Right ventricle myocardium inferior (tissue), 1 donor: ENCODE measurements at places on chromosomes 2 and 18.

DNA sequence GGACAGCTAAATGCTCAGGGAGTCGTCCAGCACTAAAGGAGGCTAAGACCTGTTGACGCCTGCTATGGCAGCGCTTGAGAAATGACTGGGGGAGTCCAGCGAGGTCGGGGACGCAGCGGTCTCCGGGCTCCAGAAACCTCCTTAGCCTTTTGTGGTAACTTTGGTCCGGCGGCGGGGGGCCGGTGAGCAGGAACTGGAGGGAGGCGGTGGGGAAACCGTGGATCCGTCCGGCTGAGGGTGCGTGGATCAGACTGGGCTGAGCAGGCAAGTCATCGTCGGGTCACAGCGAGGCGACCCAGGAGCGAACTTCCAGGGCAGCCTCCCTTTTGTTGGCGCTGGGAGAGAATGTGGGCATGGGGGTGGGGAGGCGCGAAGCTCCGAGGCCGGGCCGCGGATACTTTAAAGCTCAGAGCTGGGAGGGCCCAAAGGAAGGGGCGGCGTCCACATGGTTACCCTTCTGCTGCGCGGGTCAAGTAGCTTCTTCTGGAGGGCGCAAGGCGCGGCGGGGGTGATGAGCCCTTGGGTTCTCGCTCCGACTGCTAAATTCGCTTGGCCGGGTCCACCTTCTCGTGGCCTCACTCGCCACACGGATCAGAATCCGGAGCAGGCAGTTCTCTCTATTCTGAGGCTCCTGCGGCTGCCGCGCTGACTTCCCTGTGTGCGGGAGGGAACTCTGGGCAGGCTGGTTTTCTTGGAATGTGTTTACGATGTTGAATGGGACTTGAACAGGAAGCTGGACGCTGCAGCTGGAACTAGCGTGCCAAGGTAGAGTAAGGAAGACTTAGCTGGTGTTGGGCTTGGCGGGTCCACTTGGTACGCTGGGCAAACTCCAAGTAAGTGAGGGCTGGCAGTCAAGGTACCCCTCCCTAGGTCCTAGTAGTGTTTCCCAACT, 920 bp downstream of the GULP1 start:
- DNase-seq = peak; percentile 82

DNA sequence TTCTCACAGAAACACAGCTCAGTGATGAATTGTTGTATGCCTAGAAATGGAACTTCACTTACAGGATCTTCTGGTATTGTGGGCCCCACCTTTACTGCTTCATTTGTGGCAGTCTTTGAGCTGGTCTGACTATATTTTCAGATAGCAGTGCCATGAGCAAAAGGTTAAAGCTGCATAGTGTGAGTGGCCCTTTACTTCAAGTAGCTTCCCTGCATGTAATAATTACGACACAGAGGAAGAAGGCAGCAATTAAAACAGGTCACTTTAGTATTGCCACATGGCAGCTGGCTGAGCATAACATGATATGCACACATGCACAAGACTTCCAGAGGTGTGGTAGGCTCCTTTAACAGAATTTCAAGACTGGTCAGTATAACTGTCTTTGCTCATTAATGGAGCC, 426.3 kb upstream of the ZEB2 start:
- no peak for DNase-seq

- no peak for DNase-seq
Measured at GRCh38 chr2:202035941-202036372, 2.3 kb downstream of the FZD7 start.

GRCh38 chr2:203971251-203971650, 34.7 kb downstream of the ICOS start:
- DNase-seq = no peak

DNA sequence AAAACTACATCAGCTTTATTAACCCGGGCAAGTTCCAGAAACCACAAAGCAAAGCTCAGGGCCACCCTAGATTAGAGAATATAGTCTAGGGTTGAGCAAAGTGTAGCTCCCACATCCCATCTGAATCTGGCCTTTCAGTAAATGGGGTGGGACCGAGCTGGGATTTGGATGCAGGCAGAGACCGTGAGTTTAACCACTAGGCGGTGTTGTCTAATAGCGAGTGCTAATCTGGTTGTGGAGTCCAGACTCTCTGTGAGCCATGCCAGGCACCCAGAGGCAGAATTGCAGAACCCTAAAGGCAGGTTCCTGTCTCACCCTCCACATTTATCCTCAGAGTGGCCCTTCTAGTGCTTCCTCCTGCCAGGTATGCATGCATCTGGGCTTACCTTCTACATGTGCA, 435.9 kb downstream of the TSN start:
- DNase-seq = no peak

DNA sequence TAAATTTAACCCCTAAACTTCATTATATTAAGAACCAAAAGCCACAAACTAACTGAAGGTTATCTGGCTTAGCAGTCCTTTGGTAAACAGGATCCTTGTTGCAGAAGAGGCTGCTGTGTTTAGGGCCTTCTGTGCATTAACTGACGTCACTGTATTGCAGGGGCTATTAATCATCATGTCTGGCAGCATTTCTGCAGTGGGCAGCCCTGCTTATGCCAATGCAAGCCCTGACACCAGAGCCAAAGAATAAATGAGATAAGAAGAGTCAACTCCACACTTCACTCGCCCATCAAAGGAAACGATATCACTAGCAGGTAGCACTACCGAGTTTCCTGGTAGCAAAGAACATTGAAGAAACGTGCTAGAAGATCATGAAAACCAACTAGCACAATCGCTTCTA, 110.6 kb downstream of the PLEKHM3 start:
- DNase-seq = no peak
